ENCODE measurements at places on chromosomes 11 and 22.
A peak's percentile ranks its signal among the peaks of the same experiment; 100 is the strongest.

DNA sequence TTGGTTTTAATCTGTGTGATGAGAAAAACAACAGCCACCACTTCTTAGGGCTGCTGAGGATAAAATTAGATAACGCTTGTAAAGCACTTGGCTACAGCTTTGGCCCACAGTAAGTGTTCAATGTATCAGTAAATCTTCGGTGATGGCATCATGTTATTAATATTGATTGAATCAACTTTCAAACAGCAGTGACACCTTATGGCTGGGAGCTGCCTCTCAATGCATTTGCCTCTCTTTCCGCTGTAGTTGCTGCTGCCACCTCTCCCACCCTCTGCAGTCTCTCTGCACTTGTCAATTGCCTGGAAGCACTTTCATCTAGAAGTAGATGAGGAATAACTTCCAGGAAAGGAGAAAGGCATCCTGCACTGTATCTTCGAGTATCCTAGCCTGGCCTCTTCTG lies 491.1 kb downstream of the OPCML start:
- DNase-seq = no peak

- DNase-seq = no peak
Observed at GRCh38 chr22:27237080-27237741, 564.3 kb downstream of the MN1 start.

- no peak for DNase-seq
Observed at GRCh38 chr11:8268530-8269400, 5.1 kb upstream of the LMO1 start.

GRCh38 chr22:41914611-41915034 lies 251 bp downstream of the SHISA8 start:
- no peak for DNase-seq

GRCh38 chr11:120032766-120033390 lies 105.0 kb downstream of the TRIM29 start:
- DNase-seq = no peak

DNA sequence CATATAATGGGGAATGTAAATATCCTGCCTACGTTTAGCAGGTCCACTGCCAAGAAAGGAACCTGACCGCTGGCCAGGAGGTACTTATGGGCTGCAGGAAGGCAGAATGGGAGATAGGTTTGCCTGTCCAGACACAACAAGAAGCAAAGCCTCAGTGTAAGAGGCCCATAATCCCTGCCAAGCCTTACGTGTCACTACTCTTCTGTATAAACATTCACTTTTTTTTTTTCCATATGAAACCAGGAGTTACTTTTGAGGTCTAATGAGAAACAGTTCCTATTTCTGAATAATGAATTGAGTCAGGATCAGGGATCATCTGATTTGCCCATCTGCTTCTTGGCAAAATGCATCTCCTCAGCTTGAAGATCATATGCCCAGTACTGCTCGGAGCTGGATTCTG lies 230.2 kb downstream of the NTM start:
- DNase-seq = no peak

GRCh38 chr11:36155770-36156160 lies 133.5 kb downstream of the COMMD9 start:
- DNase-seq = peak; percentile 56

- DNase-seq = no peak
Observed at GRCh38 chr22:30455075-30455840, 16.6 kb downstream of the SEC14L3 start.

GRCh38 chr22:50171319-50171964 lies 911 bp downstream of the PANX2 start:
- DNase-seq = no peak

- DNase-seq = no peak
Observed at GRCh38 chr22:42929838-42930155, 72.7 kb upstream of the ARFGAP3 start.

DNA sequence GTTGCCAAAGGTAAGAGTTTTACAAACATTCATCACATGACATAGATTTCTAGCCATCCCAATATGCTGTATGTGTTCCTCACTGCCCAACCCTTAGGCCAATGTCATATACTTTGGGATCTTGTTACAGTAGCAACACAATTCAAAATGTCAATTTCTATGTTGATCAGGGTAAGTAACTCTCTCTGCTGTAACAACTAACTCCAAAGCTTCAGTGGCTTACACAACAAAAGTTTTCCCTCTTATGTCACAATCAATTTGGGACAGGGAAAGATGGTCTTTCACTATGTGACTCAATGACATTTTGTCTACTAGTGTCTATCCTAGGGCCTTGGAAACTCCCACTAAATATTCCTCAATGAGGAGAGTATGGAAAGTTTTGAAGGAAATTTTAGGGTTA lies 144.5 kb downstream of the SBF2 start:
- no peak for DNase-seq

DNA sequence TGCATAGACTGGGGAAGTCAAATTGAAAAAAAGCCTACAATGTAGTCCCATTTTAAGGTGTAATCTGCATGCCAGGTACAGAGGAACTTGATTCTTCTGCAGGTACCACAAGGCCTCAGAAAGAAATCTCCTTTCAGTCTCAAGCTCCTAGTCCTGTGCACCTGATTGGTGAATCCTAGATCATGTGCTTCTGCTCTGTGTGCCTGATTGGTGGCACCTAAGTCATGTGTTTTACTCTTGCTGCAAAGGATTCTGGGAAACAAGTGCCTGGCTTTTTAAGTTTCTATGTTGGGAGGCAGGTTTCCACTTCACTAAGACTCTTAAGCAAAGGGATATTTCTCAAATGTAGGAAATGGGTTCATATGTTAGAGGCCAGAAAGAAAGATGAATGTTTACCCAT lies 29.1 kb downstream of the INSC start:
- no peak for DNase-seq

DNA sequence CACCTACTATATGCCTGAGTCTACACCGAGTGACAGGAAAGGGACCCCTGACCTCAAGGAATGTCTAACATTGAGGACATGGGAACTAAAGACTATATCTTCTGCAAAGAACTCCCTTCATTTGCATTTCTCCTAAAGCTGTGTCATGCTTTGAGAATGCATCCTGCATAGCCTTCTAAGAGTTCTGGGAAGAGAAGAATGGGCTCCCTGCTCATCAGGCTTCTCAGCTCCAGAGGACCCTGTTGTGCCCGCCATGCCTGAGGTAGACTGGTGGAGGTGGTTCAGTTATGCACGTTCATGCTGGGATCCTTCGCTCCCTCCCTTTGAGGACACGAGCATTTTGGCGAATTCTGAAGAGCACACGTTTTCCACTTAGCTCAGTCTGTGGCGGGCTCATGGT lies 63.3 kb downstream of the GRIK4 start:
- peak; percentile 12 for DNase-seq

DNA sequence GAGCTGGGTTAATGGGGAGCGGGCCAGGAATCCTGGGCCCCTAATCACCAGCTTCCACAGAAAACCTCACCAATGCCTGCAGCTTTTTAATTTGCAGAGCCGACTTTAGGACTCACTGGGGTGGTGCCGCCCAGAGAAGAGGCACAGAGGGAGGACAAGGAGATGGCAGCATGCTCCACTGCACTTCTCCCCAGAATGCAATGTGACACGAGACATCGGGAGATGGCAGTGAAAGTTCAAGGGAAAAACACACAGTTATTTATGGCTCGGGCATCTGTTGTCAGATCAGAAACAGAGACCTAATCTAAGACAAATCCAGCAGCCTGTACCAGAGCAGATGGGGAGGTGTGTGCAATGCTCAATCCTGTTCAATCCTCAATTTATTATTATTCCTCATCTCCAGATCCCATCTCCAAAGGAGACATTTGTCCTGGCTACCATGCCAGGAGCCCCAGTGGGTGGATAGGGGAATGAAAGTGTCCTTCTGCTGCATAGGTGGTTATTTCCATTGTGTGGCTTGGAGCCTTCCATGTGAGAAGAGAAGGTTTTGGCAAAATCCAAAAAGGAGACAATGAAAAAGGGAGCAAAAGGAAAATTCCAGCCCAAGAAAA lies 250.0 kb downstream of the NXPE2 start:
- DNase-seq = no peak

DNA sequence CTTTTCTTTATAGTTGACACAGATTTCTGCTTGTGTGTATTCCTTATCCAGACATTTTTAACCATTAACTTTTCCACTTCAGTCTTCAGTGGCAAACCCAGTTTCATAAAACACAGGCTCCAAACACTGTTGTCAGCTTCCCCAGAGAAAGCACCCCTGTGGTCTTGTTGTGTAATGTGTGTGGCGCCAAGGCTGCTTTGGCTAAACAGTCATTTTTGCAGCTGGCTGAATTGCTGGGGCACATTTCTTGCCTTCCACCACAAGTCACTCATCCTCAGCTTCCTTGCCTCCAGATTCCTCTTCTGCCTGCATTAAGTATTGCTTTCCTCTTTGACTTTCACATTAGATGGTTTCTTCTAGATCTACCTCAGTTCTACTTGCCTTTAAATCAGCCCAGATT lies 40.5 kb downstream of the ARHGAP1 start:
- DNase-seq = no peak

GRCh38 chr11:73216465-73216864 lies 1.6 kb upstream of the P2RY2 start:
- DNase-seq = no peak

- no peak for DNase-seq
Observed at GRCh38 chr22:27407369-27407985, 394.1 kb downstream of the MN1 start.

- DNase-seq = no peak
Observed at GRCh38 chr11:87076874-87077429, 39.2 kb downstream of the TMEM135 start.

DNA sequence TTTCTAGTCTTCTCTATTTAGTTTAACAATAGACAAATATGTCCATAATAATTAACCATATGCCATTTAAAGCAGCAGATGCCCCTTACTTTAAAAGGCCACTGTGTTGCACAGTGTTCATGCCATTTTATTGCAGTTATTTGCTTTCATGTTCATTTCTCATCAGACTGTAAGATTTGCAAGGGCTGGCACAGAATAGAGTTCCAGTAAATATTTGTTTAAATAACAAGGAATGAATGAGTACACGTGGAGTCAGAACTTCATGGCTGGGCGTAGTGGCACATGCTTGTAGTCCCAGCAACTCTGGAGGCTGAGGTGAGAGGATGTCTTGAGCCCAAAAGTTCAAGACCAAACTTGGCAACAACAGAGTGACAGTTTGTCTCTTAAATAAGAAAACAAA lies 1228.6 kb downstream of the LRRC4C start:
- DNase-seq = no peak

DNA sequence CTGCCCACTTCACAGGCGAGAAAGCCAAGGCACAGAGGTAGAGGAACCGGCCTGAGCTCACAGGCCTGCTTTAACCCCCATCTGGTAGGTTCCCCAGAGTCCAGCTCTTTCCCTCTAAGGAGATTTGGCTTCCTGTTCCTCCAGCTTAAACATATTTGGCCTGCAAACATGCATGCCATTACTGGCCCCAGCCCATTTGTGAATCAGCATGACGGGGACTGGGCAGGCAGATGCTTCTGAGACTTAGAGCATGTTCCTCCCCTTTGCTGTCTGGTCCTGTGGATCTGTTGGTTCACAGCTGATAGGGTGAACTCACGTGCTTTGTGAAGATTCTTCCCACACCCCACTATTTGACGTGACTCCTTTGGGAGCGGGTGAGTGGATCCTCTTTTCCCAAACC lies 12.6 kb downstream of the CHST1 start:
- no peak for DNase-seq

DNA sequence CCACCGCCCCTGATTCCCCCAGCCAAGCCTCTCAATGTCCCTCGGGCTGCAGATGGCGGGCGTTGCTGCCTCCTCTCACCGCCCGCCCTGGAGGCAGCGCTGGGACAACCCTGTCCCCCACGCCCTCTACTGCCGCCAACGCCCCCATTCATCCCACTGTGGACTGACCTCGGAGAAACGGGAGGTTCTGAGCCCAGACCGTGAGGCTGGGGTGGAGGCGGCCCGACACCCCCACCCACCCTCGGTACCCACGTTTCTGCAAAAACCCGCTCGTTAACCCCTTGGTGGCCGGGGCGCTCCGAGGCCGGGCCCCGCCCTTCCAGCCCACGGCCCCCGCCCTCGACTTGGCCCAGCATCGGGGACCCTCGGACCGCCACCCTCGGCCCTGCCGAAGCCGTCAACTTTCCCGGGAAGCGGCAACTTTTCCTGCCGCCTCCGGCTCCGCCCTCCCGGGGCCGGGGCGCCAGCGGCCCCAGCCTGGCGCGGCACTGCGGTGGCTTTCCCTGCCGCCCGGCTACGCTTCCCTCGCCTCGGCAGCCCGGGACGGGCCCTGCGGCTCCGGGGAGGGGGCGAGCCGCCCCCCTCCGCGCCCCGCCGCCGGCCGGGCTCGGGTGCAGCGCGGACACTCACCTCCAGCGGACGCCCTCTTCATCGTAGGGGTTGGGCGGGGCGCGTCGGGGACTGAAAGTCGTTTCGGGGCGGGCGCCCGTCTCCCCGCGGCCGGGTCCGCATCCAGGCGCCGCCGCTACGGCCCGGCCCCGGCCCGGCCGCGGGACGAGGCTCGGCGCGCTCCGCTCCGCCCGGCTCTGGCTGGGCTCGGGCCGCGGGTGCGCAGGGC lies 458 bp downstream of the RTN4R start:
- peak; percentile 24 for DNase-seq

DNA sequence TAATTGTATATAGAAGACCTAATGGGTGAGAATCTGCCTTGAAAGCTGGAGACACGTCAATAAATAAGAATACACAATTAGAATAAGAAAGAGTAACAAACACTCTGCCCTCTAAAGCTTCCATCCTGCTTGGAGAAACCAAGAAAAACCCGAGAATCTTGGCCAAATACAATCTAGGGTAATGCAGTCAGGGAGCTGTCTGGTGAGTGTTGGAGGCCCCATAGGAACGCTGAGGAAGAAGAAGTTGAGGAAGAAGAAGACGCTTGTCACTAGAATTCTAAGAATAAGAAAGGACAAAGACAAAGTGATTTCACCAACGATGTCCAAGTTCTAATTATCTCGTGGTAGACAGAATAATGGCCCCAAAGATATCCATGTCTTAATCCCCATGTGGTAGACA lies 4485.9 kb upstream of the OR11H1 start:
- DNase-seq = no peak

- no peak for DNase-seq
Observed at GRCh38 chr11:14366936-14367335, 8.0 kb upstream of the RRAS2 start.

DNA sequence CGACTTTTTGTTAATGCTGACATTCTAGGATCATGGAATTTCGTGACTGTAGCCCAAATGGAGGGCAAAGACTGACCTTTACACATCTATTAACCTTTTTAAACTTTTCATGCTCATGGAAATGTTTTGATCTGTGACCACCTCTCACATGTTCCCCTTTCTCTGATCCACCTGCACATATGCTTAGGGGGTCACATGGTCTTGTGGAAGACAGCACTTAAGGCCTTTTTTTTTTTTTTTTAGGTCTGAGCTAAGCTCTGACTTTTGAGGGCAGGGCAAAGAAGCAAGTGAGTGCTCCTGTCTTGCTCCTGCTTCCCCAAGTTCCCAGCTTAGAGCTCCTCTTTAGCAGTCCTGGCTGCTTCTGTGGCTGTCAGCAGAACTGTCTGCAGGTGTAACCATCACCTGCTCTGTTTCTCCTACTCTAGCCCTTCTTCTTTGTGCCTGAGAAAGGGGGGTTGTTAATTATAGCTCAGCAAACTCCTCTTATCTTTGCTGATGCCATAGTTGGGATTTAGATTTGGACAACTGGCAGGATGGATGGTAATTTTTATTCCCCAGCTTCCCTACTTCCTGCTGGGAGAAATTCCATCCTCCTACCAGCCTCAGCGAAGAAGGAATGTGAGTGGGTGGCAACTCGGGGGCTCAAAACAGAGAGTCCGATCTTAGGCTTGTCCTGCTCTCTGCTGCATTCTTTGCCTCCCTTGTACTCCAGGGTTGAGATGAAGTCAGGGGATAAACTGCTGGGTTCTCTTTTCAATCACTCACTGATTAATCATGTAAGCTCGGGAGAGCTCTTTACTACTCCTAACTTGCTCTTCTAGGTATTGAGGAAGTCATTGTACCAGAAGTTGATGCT lies 64.4 kb downstream of the GRAMD1B start:
- peak; percentile 76 for DNase-seq

Measured in kidney tubule cell (primary cell).